ENCODE measurements at places on chromosomes 3 and 15.

DNA sequence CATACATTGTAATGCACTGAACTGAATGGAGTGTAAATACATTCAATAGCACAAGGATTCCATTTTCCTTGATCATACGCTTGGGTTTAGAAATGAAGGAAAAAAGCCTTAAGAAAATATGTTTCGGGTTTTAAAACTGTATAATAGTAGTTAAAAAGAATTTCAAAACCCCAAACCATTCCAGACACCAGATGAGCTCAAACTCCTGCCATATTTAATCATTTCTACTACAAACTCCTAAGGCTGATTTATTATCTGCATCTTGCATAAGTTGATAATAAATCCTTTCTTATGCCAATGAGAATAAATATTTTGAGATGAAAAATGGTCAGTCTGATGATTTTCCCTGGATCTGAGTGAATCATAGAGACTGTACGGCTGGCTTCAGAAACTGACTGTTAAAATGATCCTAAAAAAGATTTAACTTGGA is 51.0 kb downstream of the NR1D2 start:
- DNase-seq = no peak

DNA sequence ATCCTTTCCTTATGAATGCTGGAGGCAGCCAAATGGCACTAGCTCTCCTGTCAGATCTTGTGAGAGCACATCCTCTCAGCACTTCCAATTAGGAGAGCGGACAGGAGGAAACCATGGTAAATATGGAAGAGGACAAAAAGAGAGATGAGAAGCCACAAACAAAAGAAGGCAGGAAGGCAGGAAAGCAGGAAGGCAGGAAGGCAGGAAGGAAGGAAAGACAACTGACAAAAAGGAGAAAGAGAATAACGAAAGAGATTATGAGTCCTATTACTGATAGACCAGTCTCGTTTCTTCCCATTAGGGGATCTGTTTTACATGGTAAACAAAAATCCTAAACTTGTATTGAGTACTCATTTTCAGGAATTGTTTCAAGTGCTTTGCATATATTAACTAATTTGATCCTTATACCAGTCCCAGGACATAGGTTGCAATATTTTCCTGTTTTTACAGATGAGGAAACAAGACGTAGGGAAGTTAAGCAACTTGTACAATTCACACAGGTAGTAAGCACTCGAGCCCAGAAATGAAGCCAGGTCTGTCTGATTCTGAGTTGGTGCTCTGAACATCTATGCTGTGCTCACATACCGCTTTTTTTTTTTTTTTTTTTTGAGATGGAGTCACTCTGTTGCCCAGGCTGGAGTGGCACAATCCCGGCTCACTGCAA is 4.2 kb downstream of the BCL2A1 start:
- no peak for DNase-seq

DNA sequence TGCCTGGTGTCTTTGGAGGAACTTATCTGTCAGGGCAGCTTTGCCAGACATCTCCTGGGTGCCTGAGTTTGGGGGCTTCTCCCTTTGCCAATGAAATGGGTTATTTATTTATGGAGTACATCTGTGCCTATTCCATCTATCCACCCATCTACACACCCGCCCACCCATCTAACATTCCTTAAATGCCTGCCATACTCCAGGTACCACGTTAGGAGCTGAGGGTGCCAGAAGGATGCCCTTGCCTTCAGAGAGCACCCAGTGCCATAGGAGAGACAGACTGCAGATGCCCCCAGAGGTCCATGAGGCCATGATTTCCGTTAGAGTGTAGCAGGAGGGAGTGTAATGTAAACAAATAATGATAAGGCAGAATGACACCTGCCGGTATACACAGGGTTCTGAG is 21.8 kb upstream of the KIF23 start:
- DNase-seq = no peak

GRCh38 chr3:133424937-133425869 is 25.3 kb downstream of the BFSP2 start:
- DNase-seq = no peak

DNA sequence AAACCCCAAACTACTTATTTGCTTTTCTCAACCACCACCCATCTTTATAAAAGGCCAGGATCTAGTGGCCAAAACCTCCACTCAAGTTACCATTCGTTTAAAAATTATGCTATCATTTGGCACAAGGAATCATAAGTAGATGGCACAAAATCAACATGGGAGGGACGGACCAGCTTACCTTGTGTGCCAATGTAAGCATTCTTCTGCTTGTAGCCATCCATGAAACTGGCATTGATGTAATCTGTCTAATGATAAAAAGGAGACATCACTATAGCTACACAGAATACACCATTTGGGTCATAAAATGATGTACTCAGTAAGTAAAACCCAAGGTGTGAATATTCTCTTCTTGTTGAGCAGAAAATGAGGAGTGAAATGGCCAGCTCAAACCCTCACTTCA is 28.2 kb upstream of the SIN3A start:
- DNase-seq = no peak

DNA sequence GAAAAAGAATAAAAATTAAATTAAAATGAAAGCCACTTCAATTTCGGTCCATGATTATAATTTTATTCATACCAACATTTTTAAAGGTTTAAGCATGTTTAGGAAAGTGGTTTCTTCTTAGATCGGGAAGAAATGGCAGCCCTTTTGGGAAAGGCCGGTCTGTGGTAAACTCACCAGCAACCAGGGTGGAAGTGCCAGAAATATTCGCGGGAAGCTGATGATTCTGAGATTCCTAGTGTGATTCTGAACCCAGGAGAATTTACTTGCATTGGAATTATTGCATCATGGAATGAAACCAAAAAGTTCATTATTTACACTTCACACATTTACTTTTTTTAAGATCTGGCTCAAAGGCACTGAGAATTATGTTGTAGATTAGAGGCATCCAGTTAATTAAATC is 97.2 kb upstream of the CCNL1 start:
- DNase-seq = no peak

DNA sequence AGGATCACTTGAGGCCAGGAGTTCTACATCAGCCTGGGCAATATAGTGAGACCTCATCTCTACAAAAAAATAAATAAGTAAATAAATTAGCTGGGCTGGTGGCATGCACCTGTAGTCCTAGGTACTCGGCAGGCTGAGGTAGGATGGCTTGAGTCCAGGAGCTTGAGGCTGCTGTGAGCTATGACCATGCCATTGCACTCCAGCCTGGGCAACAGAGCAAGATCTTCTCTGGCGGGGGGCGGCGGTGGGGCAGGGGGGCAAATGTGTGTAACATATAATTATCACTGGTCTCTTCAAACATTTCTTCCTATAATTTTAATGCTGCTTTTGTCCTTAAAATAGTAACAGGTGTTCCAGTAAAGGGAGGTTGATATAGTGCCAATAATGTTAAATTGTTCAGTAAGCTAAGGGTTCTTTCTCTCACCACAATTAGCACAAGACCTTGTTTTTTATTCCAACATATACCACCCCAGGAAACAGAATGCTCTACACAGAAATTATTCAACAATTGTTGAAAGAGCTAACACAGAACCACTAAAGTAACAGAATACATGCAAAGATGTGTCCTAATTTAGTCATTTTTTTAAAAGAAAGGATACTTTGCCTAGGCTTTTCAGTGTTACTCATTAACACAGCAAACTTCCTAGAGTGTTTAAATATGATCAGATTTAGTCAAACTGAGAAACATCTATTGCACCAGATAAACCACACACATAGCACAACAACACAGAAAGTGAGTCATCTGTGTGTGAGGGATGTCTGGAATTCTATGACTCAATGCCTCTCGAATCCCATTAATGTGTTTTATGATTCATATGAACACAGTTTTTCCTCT is 29.1 kb downstream of the ANKRD28 start:
- no peak for DNase-seq

GRCh38 chr3:48194446-48195071 is 6.3 kb upstream of the CDC25A start:
- peak; percentile 44 for DNase-seq

- no peak for DNase-seq
Observed at GRCh38 chr15:40992241-40992741, 39.0 kb downstream of the CHAC1 start.

- DNase-seq = no peak
Observed at GRCh38 chr15:82742134-82742533, 32.5 kb upstream of the AP3B2 start.

- DNase-seq = no peak
Observed at GRCh38 chr3:33184863-33185262, 33.7 kb downstream of the SUSD5 start.

DNA sequence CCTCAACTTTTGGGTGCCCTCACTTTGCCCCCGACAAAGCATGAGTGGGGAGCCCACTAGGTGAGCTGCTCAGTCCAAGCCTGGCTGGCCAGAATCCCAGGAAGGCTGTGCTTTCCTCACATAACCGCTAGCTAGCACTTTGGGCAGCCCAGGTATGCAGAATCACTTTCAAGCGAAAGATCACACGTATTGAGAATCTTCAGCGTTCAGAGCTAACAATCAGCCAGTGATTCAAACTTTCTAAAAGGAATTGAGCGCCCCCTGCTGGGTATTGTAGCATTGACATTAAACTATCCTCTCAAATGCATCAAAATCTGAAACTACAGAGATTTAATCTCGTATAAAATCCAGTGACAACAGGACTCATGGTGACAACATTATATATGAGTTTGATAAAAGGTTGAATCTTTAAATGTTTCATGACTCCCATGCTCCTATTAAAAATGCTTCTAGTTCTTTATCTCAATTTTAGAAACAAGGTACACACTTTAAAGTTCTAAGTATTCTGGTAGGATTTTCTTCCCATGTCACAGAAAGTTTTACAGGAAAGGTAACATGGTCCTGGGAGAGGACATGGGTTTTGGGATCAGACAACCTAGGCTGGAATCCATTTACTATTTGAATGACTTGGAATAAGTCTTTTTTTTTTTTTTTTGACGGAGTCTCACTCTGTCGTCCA is 11.8 kb downstream of the ANAPC13 start:
- peak; percentile 84 for DNase-seq

GRCh38 chr15:59696332-59696731 is 7.2 kb upstream of the BNIP2 start:
- DNase-seq = no peak

DNA sequence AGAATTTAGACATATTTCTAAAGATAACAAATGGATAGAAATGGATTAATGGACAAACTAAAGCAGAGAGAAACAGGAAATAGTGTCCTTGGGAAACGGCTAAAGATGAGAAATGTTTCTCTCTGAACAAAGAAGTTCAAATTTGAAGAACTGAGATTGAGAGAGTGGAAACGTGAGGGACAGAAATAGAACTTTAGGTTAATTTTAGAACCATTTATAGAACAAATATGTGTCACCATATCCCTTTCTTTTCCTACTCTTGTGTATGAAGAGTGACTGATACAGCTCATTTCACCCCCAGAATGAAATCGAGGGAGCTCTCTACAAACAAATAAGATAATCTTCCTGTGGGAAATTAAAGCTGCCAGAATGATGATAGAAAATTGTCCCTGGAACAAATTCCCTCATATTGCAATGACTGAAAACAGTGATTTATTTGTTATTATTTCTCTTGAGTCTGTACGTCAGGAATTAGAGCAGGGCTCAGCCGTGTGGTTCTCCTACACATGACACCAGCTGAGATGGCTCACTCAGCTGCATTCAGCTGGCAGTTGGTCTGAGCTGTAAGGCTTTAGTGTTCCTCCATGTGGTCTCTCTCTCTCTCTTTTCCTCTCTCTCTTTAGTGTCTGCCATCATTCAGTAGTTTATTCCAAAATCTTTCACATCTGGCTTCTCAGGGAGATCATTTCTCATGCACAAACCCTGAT is 46.6 kb upstream of the ARPP21 start:
- DNase-seq = no peak

DNA sequence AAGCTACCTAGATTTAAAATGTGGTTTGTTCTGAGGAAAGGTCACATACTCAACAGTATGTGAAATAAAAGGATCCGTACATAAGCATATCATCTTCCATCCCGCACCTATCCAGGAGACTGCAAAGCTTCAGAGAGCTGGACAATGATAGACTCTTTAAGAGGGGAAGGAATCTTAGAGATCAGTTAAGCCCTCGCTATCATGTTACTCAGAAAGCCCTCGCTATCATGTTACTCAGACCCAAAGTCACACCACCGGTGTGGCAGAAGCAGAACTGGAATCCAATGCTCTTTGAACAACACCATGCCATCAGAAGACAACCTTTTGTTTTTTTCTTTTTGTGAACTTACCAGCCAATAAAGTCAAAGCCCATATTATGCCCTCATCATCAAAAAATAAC is 5.8 kb downstream of the ANO10 start:
- no peak for DNase-seq

DNA sequence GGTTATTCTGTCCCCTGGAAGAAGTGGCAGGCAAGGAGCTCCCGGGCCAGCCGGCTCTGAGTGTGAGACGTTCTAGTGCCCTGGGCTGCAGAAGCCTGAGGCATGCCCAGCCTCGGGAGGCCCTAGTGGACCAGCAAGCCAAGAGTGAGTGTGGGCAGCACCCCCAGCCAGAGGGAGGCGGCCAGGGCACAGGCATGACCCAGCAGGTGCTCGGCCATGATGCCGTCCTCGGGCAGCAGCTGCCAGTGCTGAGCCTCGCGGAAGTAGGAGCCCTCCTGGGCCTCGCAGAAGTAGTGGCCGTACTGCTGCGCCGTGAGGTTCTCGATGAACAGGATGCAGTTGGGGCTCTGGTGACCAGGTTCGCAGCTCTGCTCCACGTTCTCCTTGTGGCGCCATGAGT is 23.3 kb downstream of the SEMA7A start:
- DNase-seq = no peak

- no peak for DNase-seq
Observed at GRCh38 chr3:98326105-98326893, 27.4 kb upstream of the OR5K4 start.

GRCh38 chr3:112123548-112123947 is 9.5 kb downstream of the GCSAM start:
- DNase-seq = no peak

DNA sequence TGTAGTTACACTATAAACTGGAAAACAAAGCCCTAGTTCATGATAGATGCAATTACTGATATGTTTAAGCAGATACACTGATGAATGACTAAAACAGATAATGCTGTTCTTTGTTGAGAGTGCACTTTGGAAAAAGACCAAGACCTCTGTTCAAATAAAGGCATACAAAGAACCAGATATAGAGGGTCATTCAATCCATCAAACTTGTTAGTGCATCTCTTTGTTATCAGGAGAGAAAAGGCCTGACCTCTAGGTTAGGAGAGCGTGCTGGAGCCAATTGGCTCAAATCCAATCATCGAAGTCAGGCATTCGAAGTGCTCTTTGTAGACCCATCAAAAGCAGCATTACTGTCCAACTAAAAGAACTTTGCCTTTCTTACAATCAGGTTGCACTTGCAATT is 124.2 kb downstream of the TFG start:
- no peak for DNase-seq

GRCh38 chr15:90159213-90159612 is 41.9 kb upstream of the SEMA4B start:
- DNase-seq = no peak

DNA sequence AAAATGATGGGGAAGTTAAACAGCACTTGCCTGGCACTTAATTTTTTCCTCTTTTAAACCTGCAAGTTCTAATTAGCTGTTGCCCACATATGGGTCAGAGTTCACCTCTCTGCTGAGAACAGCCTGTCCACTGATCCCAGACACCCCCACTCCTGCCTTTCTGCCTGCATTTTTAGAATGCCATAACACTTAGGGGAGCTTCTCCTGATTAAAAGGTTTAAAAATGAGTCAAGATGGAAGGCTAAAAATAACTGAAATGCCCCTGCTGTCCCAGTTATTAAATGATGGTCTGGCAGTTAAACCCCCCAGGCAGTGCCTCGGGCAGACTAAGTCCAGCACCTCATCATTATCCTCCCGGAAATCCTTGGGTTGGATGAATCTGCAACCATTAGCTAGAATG is 913.6 kb upstream of the ARPP21 start:
- DNase-seq = no peak

All from mucosa of gallbladder (tissue), 1 donor.